ENCODE measurements at places on chromosomes 1 and 21.

DNA sequence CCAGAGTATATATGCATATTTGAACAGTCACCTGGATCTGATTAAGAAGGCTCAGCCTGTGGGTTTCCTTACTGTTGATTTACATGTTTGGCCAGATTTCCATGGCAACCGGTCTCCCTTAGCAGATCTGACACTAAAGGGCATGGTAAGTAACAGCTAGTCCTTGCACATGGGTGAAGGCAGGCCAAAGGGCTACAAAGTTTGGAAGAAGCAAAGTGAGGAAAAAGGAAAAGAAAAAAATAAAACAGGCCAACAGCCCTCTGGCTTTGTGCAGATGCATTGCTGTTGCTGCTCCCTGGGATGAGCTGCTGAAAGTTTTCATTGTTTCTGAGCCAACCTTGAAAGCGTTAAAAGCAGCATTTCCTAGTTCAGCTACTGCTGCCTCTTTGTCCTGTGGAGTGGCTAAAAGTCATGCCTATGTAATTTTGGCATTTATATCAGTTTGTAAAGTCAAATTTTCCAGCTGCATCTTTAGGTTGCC is 176.5 kb upstream of the HOOK1 start:
- DNase-seq, result no peak

- no peak for DNase-seq
Measured at GRCh38 chr1:200005165-200005564, 22.3 kb upstream of the NR5A2 start.

DNA sequence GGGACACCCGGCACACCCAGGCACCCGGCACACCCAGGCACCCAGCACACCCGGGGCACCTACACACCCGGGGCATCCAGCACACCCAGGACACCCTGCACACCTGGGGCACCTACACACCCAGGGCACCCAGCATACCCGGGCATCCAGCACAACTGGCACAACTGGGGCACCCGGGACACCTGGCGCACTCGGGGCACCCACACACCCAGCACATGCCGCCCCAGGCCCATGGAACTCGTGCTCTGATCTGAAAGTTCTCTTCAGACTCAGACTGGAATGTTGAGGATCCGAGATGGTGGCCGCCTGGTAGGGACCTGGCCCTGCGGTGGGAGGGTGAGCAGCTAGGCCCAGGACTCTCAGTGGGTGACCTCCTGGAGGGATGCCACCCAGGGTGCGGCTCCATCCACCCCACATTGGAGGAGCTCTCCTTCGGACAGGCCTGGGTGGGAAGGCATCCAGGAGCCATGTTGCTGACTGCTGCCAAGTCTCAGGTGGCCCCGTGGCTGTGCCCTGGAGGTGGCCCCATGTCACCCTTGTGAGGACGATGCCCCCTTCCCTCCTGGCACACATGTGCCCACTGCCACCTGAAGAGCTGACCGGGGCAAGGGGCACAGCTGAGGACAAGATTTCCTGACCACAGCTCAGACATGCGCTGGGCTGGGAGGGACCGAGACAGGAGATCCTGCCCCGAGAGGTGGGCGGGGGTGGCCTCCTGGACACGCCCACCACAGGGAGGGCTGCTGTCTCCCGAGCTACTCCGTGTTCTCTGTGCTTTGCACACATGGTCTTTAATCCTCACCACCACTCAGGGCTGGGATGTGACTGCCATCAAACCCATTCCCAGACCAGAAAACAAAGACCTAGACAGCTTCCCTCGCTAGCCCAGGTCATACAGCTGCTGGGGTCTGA is 37.0 kb downstream of the UBE2G2 start:
- DNase-seq, result no peak

DNA sequence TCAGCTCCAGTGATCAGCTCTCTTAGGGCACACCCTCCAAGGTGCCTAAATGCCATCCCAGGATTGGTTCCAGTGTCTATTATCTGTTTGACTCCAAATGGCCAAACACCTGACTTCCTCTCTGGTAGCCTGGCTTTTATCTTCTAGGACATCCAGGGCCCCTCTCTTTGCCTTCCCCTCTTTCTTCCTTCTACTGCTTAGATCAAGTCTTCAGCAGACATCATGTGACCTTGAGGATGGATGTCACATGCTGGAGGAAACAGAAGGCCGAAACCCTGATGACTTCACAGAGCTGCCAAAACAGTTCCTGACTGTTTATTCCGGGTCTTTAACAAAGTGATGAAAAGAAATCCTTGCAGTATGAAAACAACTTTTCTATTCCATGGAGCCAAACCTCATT is 24.4 kb upstream of the WDR26 start:
- DNase-seq, result no peak

- DNase-seq, result no peak
Measured at GRCh38 chr1:150688763-150689162, 8.2 kb downstream of the GOLPH3L start.

DNA sequence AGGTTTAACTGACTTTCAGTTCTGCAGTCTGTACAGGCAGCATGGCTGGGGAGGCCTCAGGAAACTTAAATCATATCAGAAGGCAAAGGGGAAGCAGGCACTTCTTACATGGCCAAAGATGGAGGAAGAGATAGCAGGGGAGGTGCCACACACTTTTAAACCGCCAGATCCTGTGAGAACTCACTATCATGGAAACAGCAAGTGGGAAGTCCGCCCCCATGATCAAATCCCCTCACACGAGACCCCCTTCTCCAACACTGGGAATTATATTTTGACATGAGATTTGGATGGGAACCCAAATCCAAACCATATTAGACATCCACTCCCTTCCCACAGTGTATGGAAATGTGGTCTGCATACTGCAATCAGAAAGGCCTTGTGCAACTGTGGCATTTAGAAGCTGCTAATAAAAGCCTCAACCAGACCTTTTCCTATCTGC is 148.2 kb downstream of the FCRL5 start:
- no peak for DNase-seq

DNA sequence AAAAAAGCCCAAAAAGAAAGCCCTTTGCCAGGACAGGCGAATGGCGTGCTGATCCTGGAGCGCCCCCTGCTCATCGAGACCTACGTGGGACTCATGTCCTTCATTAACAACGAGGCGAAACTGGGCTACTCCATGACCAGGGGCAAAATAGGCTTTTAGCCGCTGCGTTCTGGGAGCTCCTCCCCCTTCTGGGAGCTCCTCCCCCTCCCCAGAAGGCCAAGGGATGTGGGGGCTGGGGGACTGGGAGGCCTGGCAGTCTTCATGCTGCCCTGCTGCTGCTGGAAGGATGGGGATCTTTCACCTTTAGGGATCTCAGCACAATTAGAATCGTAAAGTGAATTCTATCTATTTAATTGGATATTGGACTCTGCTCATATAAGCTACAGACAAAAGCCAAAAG is 3.6 kb downstream of the TPRG1L start:
- DNase-seq, result no peak

GRCh38 chr1:3954170-3955169 is 54.4 kb upstream of the C1orf174 start:
- no peak for DNase-seq

DNA sequence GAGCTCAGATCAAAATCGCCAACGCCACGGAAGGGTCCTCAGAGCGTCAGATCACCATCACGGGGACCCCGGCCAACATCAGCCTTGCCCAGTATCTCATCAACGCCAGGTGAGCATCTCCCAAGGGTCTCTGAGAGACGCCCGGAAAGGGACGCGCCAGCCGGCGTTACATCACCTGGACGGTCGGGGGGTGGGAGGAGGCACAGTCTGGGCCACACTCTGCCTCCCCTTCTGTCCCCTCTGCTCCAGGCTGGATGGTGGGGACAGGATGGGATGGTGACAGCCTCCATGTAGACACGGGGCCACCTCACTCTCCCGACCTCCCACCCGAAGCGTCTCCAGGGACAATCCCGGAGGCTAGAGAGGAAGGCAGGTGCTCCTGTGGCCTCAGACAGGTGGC is 41.5 kb upstream of the COL6A1 start:
- DNase-seq, result no peak

DNA sequence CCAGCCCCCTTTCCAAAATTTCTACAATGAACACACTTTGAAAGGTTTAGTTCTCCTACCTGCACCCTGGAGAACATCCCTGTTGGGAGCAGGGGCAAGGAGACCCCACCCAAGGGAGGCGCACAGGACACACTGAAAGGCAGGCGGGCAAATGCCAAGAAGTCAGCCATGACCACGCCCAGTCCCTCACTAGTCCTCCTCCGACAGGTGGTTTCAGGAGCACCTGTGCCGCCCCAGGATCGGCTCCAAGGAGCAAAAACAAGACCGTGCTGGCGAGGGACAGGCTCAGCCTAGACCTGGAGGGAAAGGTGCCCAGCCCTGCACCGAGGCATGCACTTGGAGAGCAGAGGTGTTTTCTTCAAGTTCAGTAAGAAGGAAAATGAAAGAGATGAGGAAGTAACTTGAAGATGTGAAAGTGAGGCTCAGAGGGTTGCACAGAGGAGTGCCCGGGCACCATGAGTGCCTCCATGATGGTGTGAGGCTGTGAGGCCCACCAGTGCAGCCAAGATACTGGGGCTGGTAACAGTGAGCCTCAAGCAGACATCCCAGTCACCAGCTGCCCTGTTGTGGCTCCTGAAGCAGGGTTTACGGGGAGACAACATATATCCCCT is 19.6 kb upstream of the NADK start:
- DNase-seq, result no peak

DNA sequence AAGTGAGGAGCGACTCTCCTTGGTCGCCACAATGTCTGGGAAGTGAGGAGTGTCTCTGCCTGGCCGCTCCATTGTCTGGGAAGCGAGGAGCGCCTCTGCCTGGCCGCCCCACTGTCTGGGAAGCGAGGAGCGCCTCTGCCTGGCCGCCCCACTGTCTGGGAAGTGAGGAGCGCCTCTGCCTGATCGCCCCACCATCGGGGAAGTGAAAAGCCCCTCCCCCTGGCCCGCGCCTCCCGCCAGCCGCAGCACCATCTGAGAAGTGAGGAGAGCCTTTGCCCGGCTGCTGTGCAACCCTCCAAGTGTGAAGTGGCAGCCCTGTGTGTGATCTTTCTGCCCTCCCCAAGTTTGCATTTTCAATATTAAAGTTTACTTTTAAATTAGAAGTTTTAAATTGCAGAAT is 95.0 kb upstream of the PPP2R5A start:
- no peak for DNase-seq

GRCh38 chr1:92486251-92487077 is at the start of gene GFI1:
TSS of gene GFI1 (minus strand) at chr1:92486925. CDS start at chr1:92483487, 3,438 bp downstream.
- peak; percentile 26 for DNase-seq

- no peak for DNase-seq
Measured at GRCh38 chr1:19067912-19068638, 111.6 kb upstream of the IFFO2 start.

- peak; percentile 19 for DNase-seq
Measured at GRCh38 chr21:33362044-33362555, 37.3 kb downstream of the IFNAR1 start.

GRCh38 chr1:48073798-48074530 is 76.8 kb upstream of the TRABD2B start:
- no peak for DNase-seq

- no peak for DNase-seq
Measured at GRCh38 chr1:233140974-233141373, 154.6 kb downstream of the PCNX2 start.

DNA sequence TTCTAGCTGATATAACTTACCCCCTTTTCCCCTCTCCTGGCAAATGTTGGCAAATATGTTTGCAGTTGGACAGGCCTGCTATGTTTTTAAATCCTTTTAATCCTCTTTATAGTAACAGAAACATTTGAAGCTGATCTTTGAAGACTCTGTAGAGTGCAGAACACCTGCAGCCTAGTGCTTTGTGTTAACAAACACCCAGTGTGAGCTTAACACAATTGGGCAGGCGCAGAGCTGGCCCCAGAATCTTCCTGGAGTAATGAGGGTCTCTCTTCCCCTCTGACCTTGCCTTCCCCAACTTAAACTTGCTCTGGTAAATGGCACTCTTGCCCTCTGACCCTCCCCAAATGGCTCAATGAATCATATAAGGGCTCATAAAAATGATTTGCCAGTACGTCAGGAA is 247.9 kb upstream of the LYPLAL1 start:
- DNase-seq, result no peak

- no peak for DNase-seq
Measured at GRCh38 chr1:21149855-21150432, 26.8 kb downstream of the EIF4G3 start.

GRCh38 chr1:81111818-81112217 is 688.9 kb upstream of the ADGRL2 start:
- DNase-seq, result no peak

GRCh38 chr1:62589321-62589720 is 8.0 kb upstream of the ANGPTL3 start:
- no peak for DNase-seq

GRCh38 chr1:24641646-24642151 is 1.4 kb upstream of the SRRM1 start:
- no peak for DNase-seq

DNA sequence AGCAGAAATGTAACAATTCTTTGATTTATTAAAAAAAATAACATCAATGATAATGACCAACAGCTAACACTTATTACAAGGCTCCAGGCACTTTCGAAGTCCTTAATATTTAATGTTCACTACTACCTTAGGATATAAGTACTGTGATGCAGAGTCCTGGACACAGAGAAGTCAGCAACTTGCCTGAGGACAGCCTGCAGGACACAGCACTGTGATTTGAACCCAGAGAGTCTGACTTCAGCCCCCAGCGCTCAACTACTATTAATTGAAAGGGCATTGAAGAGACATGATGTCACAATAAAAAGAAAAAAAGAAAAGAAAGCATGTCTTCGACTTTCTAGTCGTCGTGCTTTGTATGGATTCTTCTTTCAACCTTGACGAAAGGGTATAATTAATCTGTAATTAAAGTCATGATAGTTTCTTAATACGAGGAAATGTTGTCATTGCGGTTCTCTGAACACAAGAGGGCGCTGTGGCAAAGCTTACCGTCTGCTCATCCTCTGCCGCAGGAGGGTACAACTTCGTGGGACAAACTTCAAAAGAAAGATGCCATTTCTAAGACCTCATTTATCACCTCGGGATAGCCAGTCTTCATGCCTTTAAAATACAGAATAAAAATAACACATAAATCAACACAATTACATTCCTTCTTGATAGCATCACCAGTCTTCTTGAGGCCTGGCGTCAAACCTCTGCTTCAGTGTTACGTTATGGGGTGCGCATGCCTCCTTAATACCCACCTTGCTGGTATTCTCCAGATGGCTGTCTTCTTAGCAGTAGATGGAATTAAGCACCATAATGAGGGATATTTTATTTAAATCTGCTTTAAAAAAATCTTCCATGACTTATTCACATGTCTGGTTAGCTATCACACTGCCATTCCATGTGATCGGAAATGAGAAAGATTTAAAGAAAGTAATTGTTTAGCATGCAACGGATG is 240.1 kb downstream of the DISC1 start:
- peak; percentile 4 for DNase-seq

GRCh38 chr1:92909321-92909720 is 51.9 kb downstream of the DIPK1A start:
- DNase-seq, result no peak
